A549 treated with DMSO at 1 μM for 4 hours (cell line): ENCODE measurements at places on chromosomes 4 and X. TPM values are rescaled to one million over a fixed set of nuclear protein-coding genes. Genes with fewer than 3 reads are reported as not detected.

CDX4 gene
- total RNA-seq, result not detected in 5 replicates

ANKRD37 gene
- total RNA-seq, result 2.3 to 3.8 TPM (median 3.6 TPM) in 5 replicates

ARHGAP4 gene
- total RNA-seq, result 1.4 to 2.3 TPM (median 1.8 TPM) in 5 replicates

SCLT1 gene
- total RNA-seq, result 4.9 to 7.1 TPM (median 6.3 TPM) in 5 replicates

IQSEC2 gene
- 32.3 to 40.0 TPM (median 38.0 TPM) in 5 replicates for total RNA-seq

BMP15 gene
- total RNA-seq, result not detected in 5 replicates

MID1 gene
- total RNA-seq, result 34.9 to 64.0 TPM (median 58.8 TPM) in 5 replicates

TRPC3 gene
- 0.04 to 0.07 TPM in 2 of 5 replicates, not detected in the others for total RNA-seq

EGF gene
- total RNA-seq, result 0.20 to 0.63 TPM (median 0.32 TPM) in 5 replicates

FHDC1 gene
- 0.38 to 0.62 TPM (median 0.42 TPM) in 5 replicates for total RNA-seq

EPGN gene
- 0.28 TPM in 1 of 5 replicates, not detected in the others for total RNA-seq

ATOH1 gene
- total RNA-seq, result not detected in 5 replicates
